A549 treated with dexamethasone at 1 μM for 4 hours (cell line): ENCODE measurements at places on chromosomes 4 and X. TPM values are rescaled to one million over a fixed set of nuclear protein-coding genes. Genes with fewer than 3 reads are reported as not detected.

PCYT1B gene
- 0.02 to 0.08 TPM (median 0.05 TPM) in 5 replicates for total RNA-seq

IL15 gene
- total RNA-seq = 10.1 to 11.2 TPM (median 11.0 TPM) in 5 replicates

BEND4 gene
- total RNA-seq = 0.01 to 0.07 TPM (median 0.01 TPM) in 4 of 5 replicates, not detected in the other

FATE1 gene
- not detected in 5 replicates for total RNA-seq

RADX gene
- total RNA-seq = 0.05 to 0.17 TPM (median 0.12 TPM) in 4 of 5 replicates, not detected in the other

ZNF595 gene
- 14.7 to 18.7 TPM (median 17.6 TPM) in 5 replicates for total RNA-seq

DMP1 gene
- total RNA-seq = 0.04 TPM in 1 of 5 replicates, not detected in the others

FGA gene
- total RNA-seq = 20.0 to 25.7 TPM (median 20.2 TPM) in 5 replicates

SULT1B1 gene
- 0.02 to 0.07 TPM (median 0.03 TPM) in 4 of 5 replicates, not detected in the other for total RNA-seq

SSX2 gene
- total RNA-seq = not detected in 5 replicates

SSX4 gene
- total RNA-seq = not detected in 5 replicates

KLHL2 gene
- 15.5 to 19.4 TPM (median 18.4 TPM) in 5 replicates for total RNA-seq

LNX1 gene
- 0.04 to 0.08 TPM in 2 of 5 replicates, not detected in the others for total RNA-seq

CSAG1 gene
- 0.16 to 0.53 TPM (median 0.28 TPM) in 5 replicates for total RNA-seq
